ENCODE measurements at places on chromosomes 6 and 20. TPM values are rescaled to one million over a fixed set of nuclear protein-coding genes. Genes with fewer than 3 reads are reported as not detected.

The SLC17A2 gene
- total RNA-seq = not detected

GRCh38 chr6:1393641-1394283 lies 4.4 kb downstream of the FOXF2 start:
- DNase-seq = no peak

DNA sequence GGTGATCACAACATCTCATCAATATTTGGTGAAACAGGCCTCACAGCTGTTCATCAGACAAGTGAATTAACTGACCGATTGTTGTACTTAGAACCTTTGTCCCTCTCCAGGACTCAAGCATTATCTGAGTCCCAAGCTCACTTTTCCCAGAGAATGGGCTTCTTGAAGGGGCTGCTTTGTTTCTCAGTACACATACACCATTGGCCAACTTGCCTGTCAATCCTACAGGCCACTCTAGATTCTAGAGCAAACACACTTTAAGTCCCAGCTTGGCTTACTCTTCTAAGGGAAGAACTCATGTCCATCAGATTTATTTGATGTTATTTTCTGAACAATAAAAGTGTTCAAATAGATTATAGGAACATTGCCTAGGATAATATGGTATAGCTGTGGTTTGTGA lies 249.5 kb downstream of the BCKDHB start:
- no peak for DNase-seq

- DNase-seq = no peak
Measured at GRCh38 chr20:53867741-53868351, 202.5 kb downstream of the BCAS1 start.

DNA sequence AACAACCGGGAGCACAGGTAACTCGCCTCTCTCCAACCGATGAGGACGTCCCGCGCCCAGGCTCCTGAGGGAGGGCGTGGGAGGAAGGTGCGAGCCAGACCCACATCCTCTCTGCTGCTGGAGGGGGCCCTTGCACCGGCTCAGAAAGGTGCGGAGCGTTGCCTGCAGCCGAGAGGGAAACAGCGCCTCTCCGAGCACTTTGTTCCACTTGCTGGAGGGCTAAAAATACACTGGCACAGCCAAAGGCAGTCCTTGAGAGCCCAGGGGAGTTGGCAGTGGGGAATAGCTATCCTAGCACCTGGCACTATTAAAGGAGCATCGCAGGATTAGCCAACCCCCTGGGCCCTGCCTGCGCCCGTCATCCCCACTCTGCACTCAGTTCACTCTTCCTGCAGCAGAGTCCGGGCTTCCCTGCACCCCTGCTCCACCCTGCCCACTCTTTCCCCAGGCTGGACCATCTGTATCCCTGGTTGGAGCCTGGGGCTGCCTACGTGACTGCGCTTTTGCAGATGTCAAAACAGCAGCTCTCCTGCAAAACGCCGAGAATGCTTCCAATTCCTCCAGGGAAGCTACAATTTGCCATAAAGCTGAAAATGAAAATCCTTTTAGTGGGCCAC lies 108.9 kb downstream of the SNX5 start:
- peak; percentile 58 for DNase-seq

DNA sequence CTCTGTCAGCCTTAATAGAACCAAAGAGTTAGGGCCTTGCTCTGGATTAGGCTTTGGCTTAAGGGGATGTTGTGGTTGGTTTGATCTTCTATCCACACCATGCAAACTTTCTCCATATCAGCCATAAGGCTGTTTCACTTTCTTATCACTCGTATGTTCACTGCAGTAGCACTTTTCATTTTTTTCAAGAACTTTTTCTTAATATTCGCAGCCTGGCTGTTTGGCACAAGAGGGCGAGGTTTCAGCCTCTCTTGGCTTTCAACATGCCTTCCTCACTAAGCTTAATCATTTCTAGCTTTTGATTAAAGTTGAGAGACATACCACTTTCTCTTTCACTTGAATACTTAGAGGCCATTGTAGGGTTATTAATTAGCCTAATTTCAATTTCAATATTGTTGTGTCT lies 193.1 kb downstream of the NRN1 start:
- DNase-seq = no peak

DNA sequence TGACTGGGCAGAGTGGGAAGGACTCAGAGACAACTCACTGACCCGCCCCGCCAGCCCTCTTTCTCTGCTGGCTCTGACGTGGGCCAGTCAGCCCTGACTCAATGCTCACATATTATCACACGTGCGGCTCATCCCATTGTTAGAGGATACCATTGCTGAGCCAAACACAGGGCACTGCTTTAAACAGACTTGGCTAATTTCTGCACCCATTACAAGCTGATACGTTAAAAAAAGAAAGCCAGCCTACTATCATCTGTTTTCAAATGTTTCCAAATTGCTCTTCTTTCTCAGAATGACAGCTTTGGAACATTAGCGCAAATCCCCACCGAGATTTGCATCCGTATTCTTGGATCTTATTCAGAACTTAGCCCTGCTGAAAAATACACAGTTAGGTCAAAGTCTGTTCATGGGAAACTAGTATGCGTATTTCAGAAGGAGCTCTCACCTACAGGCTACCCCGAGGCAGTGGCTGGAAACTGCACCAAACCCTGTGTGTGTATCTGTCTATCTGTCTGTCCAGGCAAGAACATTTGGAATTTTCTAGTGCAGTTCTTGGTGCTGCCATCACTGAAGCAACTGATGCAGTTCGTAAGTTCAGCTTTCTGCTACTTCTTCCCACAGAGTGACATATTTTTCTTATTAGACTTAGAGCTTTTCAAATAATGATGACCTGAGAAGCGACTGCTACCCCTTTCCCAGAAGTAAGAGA lies 32.8 kb downstream of the RAMACL start:
- DNase-seq = peak; percentile 60

- no peak for DNase-seq
Measured at GRCh38 chr20:62773845-62774714, 22.2 kb upstream of the MRGBP start.
